Globus pallidus (tissue), 1 donor: ENCODE measurements at places on chromosomes 5 and 9.

DNA sequence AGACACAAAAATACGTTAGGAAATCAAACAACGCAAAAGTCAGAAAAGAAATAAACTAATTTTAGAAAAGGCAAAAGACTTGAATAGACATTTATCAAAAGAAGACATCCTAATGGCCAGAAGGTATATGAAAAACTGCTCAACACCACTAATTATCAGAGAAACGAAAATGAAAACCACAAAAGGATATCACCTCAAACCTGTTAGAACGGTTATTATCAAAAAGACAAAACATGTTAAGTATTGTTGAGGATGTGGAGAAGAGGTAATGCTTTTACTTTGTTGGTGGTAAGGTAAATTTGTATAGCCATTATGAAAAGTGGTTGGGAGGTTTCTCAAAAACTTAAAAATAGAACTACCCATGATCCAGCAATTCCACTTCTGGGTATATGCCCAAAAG, 230.0 kb upstream of the RGMB start:
- DNase-seq, result no peak

GRCh38 chr5:116084287-116084691, 536 bp upstream of the COMMD10 start:
- DNase-seq, result no peak

DNA sequence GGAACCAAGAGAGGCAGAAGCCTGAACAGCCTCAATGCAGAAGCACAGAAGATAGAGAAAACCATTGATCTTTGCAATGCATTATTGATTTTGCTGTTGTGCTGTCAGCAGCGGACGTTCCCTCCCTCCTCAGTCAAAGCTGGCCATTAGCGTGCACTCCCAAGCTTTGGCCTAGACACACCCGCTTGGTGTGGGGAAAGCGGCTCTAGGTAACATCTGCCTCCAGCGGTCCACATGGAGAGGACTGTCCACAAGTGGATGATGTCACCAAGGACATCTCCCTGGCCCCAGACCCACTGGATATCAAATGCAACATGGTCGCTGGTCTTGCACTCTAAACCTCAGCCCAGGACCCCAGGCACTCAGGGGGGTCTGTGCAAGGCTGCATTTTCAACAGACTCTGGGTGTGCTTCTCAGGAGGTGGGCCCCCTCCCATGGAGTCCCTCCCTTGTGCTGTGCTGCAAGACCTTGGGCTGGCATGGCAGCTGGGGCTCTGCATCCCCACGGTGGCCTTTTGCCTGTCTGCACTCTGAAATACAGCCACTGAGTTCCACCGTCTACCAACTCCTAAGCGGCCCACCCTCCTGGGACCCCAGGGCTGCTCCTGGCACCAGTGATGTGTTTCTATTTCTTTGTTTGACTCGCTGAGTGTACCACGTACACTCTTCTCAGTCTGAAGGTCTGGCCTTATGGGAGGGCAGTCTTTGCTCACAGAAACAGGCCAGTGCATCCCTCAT, 1.9 kb downstream of the SEMA4D start:
- DNase-seq, result no peak

DNA sequence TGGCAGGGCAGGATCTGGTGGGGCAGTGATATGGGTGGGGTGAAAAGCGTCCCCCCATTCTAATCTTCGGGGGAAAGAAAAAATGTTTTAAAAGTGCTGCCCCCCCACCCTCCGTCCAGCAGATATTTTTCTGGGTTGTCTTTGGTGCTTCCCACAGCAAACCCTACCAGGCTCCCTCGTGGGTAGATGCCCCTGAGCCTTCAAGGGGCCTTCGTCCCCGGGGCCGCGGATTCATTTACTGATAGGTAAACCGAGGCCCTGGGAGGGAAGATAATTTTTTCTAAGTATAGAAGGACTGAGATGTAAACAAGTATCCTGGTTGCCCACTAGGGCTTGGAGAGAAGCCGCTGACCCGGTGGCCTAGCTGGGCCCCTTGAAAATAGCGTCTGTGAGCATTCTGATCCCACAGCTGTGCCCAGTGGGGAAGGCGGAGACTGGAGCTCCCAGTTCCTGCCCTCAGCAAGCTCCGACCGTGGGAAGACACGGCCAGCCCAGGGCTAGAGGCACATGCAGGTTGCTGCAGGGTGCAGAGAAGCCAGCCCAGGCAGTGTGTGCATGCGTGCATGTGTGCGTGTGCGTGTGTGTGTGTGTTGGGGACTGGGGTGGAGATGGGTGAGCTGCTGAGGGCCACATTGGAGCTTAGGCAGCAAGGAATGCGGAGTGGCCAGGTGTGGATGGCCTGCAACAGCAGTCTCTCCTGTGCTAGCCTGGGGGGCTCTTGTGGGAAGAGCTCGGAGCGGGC, 6.0 kb upstream of the RXRA start:
- no peak for DNase-seq

- DNase-seq, result no peak
These were observed 45.6 kb downstream of the NKD2 start for GRCh38 chr5:1054018-1054798.

- DNase-seq, result no peak
These were observed 1439.6 kb upstream of the ACO1 start for GRCh38 chr9:30944741-30945280.

DNA sequence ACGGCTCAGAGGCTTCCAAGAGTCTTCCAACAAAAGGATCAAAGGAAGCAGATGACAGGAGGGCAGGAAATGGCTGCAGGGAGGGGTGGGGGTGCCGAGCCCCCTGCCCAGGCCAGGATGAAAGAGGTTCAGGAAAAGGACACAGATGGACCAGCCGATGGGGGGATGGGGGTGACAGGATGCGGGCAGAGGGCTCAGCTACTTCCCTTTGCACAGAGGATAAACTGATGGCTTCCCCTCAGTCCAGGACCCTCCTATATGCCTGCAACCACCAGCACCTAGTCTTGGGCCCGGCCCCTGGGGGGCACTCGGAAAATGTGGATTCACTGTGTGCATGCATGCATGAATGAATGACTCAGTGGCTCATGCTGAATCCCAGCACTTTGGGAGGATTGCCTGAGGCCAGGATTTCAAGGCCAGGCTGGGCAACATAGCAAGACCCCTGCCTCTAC, 148.2 kb downstream of the C9orf50 start:
- DNase-seq, result no peak

DNA sequence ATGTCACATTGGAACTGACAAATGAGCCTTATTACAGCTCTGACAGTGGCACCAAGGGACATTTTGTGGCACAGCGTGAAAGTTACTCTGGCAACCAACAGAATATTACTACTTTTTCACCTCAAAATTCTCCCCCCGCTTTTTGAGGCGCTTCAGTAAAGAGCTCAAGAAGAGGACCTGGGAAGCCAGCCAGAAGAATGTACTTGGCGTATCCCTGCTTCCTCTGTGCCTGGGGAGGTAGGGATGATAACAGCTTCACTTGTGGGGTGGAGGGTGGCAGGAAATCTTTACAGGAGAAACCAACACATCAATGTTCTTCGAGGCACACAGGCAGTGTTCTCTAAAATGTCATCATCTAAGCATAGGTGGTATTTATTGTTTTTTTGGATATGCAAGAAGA, 624.1 kb downstream of the NR2F1-AS1 start:
- DNase-seq, result no peak

GRCh38 chr9:5140151-5140550, 45.3 kb downstream of the INSL6 start:
- no peak for DNase-seq
